ENCODE measurements at places on chromosomes 11 and 22. TPM values are rescaled to one million over a fixed set of nuclear protein-coding genes. Genes with fewer than 3 reads are reported as not detected.

RTN4R gene
- 4.0 TPM for total RNA-seq

OR51B4 gene
- total RNA-seq, result not detected

RAG1 gene
- 0.10 TPM for total RNA-seq

TRIM48 gene
- not detected for total RNA-seq

DNA sequence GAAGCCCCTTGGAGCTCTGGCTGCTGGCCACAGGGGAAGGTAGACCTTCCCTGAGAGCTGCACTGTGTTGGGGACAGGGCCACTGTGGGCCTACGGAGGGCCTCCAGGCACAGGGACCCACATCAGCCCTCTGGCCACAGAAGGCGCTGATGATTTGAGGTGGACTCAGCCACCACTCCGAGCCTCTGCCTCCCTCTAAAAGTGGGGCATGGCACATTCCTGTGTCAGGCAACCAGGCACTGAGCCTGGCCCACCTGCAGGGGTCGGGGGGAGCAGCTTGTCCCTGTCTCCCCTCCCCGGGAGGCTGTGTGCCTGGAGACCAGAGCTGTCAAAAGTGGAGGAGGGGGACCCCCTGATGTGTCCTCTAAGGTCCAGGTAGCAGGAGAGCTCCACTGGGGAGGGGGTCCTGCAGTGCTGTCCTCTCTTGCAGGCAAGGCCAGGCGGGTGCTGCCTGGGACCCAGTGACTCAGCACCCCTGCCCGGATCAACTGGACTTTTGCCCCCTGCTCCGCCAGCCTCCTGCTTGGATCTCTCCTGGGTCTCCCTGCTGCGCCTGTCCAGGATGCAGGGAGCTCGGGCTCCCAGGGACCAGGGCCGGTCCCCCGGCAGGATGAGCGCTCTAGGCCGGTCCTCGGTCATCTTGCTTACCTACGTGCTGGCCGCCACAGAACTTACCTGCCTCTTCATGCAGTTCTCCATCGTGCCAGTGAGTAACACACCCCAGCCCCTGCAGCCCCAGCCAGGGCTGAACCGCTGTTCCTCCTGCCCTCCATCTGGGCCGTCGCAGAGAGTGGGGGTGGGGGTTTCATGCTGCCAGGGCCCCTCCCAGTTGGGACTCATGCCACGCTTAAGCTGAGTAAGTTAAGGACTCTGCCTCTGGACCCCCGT, 17.5 kb upstream of the CDKN1C start:
- peaks cover 11% of the 10 kb centered on the region for H3K36me3 ChIP-seq
- DNase-seq, result no peak
- no peaks in the 10 kb centered on the region for H3K27me3 ChIP-seq

GRCh38 chr22:49481659-49482399, 345.8 kb downstream of the BRD1 start:
- no peaks in the 10 kb centered on the region for H3K36me3 ChIP-seq
- H3K4me1 ChIP-seq, result no peaks in the 10 kb centered on the region
- DNase-seq, result no peak
- H3K27me3 ChIP-seq, result no peaks in the 10 kb centered on the region
- H3K4me3 ChIP-seq, result no peak overlapping the region

DNA sequence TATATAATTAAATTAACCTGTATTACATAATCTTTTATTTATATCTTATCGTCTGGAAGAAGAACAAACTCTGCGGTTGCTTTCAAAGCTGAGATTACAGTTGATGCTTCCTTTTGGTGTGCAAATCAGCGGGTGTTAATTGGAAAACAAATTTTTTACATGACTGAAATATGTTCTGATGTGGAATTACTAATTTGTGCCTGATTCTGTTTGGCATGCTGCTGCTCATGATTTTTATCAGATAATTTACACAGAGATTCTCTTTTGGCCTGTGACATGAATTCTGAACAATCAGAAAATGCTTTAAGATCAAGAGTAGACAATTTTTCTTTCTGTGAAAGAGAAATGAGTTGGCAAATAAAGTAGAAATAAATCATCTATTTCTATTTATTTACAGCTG, 510.8 kb downstream of the NELL1 start:
- H3K27me3 ChIP-seq, result no peaks in the 10 kb centered on the region
- H3K36me3 ChIP-seq, result no peaks in the 10 kb centered on the region
- no peak for DNase-seq
- H3K27ac ChIP-seq, result no peak overlapping the region

DNA sequence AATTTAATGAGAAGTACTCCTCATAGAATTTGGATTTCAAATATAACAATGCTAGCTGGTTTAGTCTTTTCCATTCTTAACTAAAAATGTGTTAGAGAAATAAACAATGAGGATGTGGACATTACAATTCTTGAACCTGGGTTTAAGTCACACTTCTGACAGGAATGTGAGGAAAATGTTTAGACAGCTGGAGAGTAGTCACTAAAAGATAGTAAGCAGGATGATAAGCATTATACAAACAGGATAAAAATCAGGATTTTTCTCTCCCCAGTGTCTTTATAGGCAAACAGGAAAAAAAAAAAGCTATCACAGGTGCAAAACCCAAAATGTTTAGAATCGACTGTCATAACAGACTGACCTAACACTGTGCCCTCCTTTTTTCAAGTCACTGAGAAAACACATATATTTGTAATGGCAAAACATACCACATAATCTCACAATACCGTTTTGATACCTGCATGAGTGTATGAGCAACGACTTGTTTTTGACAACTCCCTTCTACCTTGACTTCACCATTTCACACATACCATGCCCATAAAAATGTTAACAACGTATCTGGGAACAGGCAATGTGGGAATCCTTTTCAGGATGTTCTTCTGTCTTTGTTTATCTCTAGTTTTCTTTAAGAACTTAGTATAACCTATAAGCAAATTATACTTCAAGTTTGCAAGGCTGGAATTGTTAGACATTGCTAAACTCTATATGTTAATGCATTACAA, 242.0 kb downstream of the SBF2 start:
- no peak overlapping the region for H3K27ac ChIP-seq
- no peak overlapping the region for H3K4me3 ChIP-seq
- no peak for DNase-seq
- H3K27me3 ChIP-seq, result no peaks in the 10 kb centered on the region
- H3K36me3 ChIP-seq, result no peaks in the 10 kb centered on the region
- H3K4me1 ChIP-seq, result no peaks in the 10 kb centered on the region

GRCh38 chr22:44196731-44197131, 16.0 kb downstream of the PARVG start:
- H3K36me3 ChIP-seq, result peaks cover 49% of the 10 kb centered on the region
- H3K4me3 ChIP-seq, result no peak overlapping the region
- DNase-seq, result no peak
- no peak overlapping the region for H3K27ac ChIP-seq
- H3K4me1 ChIP-seq, result peaks cover 57% of the 10 kb centered on the region

DNA sequence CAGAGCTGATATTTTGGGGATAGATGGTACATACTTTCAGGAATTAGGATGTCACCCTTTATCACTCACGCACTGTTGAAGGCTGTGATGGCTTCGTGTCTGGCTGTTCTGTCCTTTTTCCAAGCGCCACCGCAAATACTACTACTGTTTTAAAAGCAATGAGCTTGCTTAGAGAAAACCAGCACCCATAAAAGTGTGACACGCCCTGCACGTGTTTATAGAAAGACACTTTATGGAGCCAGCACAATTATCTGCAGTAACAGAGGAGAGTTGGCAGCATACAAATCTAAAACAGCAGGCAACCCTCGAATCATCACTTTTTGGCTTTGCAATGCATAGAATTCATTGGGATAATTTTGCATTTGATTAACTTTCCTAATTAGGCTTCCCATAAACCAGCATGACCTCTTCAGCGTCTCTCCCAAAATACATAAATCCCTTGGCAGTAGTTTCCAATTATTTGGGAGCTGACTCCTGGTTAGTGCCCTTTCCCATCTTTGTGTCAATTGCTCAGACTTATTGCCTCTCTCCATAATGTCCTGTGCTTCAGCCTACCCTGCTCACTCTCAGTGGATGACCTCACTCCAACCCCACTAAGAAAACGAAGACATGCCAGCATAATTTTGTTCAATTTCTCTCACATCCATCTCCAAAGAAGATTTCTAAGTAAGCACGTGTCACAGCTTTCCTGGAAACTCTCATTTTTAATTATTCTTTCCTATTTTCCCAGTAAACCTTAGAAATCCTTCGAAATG, 118.7 kb upstream of the LARGE1 start:
- DNase-seq, result no peak
- no peak overlapping the region for H3K4me3 ChIP-seq
- H3K36me3 ChIP-seq, result no peaks in the 10 kb centered on the region
- no peaks in the 10 kb centered on the region for H3K4me1 ChIP-seq
- H3K27me3 ChIP-seq, result no peaks in the 10 kb centered on the region
- no peak overlapping the region for H3K27ac ChIP-seq

Measured in activated CD4-positive, alpha-beta T cell treated with anti-CD3 and anti-CD28 coated beads, Interleukin-2, amount 10 ng/mL, durations not matched to agents 7 days and 5 days (primary cell).